Hepatocyte (in vitro differentiated cells): ENCODE measurements at places on chromosomes 5 and 9. TPM values are rescaled to one million over a fixed set of nuclear protein-coding genes. Genes with fewer than 3 reads are reported as not detected.

MZB1 gene
- total RNA-seq: not detected in 2 replicates

SLC36A1 gene
- 18.2 and 19.5 TPM in 2 replicates for total RNA-seq

DND1 gene
- total RNA-seq: 0.36 and 1.3 TPM in 2 replicates

DIPK1B gene
- 31.7 and 33.3 TPM in 2 replicates for total RNA-seq

HAND1 gene
- 35.6 and 39.2 TPM in 2 replicates for total RNA-seq

PAIP1 gene
- 131 and 140 TPM in 2 replicates for total RNA-seq

IL13 gene
- not detected in 2 replicates for total RNA-seq

GFI1B gene
- total RNA-seq: 0.10 TPM in 1 of 2 replicates, not detected in the other

AGXT2 gene
- 8.0 and 8.1 TPM in 2 replicates for total RNA-seq

SLC34A1 gene
- total RNA-seq: 0.12 TPM in 1 of 2 replicates, not detected in the other

ENDOG gene
- 18.9 and 22.5 TPM in 2 replicates for total RNA-seq

ZDHHC11B gene
- total RNA-seq: 0.16 and 0.83 TPM in 2 replicates

ZNF483 gene
- total RNA-seq: 4.4 and 4.6 TPM in 2 replicates

TSSK1B gene
- 0.60 TPM in 1 of 2 replicates, not detected in the other for total RNA-seq

ZFP62 gene
- total RNA-seq: 30.0 and 31.7 TPM in 2 replicates

TOR2A gene
- total RNA-seq: 16.8 and 17.1 TPM in 2 replicates

FGF18 gene
- 1.00 and 2.2 TPM in 2 replicates for total RNA-seq

GRM6 gene
- not detected in 2 replicates for total RNA-seq

ZNF608 gene
- 28.5 and 30.0 TPM in 2 replicates for total RNA-seq

NRG2 gene
- 0.20 and 1.4 TPM in 2 replicates for total RNA-seq

GPR21 gene
- total RNA-seq: 0.50 and 2.2 TPM in 2 replicates

TMEM215 gene
- total RNA-seq: 0.40 and 0.43 TPM in 2 replicates

MYO10 gene
- 32.3 and 33.7 TPM in 2 replicates for total RNA-seq

NXNL2 gene
- total RNA-seq: 0.57 and 0.84 TPM in 2 replicates

LHX6 gene
- total RNA-seq: 0.10 and 0.16 TPM in 2 replicates

TPPP gene
- 1.6 and 2.0 TPM in 2 replicates for total RNA-seq

LHX3 gene
- total RNA-seq: not detected in 2 replicates

COL23A1 gene
- 0.84 and 5.1 TPM in 2 replicates for total RNA-seq

IFNA21 gene
- not detected in 2 replicates for total RNA-seq

GLRA1 gene
- total RNA-seq: not detected in 2 replicates

SEMA6A gene
- 50.0 and 68.6 TPM in 2 replicates for total RNA-seq

RMI1 gene
- 5.4 and 5.8 TPM in 2 replicates for total RNA-seq

CERT1 gene
- 40.5 and 42.0 TPM in 2 replicates for total RNA-seq

ZBED3 gene
- 6.0 and 6.2 TPM in 2 replicates for total RNA-seq

CDC26 gene
- total RNA-seq: 39.8 and 45.9 TPM in 2 replicates

TMEM250 gene
- total RNA-seq: 32.9 and 37.8 TPM in 2 replicates

RFESD gene
- 1.6 and 3.6 TPM in 2 replicates for total RNA-seq

SPATA31A3 gene
- not detected in 2 replicates for total RNA-seq

SPATA6L gene
- 1.0 and 2.5 TPM in 2 replicates for total RNA-seq

RASGEF1C gene
- total RNA-seq: not detected in 2 replicates

SPATA31D4 gene
- not detected in 2 replicates for total RNA-seq

NIPAL4 gene
- total RNA-seq: 0.17 TPM in 1 of 2 replicates, not detected in the other

TPRN gene
- total RNA-seq: 27.6 and 34.4 TPM in 2 replicates

FOXD4L4 gene
- total RNA-seq: 0.12 TPM in 1 of 2 replicates, not detected in the other

NDUFAF2 gene
- total RNA-seq: 32.5 and 39.5 TPM in 2 replicates

LMNB1 gene
- 20.5 and 30.8 TPM in 2 replicates for total RNA-seq

RMND5B gene
- 24.6 and 27.2 TPM in 2 replicates for total RNA-seq

ROPN1L gene
- 0.28 and 0.30 TPM in 2 replicates for total RNA-seq

SPEF2 gene
- 5.1 and 5.7 TPM in 2 replicates for total RNA-seq

IER5L gene
- 34.5 and 38.0 TPM in 2 replicates for total RNA-seq

SOWAHA gene
- 11.4 and 14.4 TPM in 2 replicates for total RNA-seq
